Esophagus squamous epithelium (tissue), 5 donors: ENCODE measurements at places on chromosomes 4 and X.

DNA sequence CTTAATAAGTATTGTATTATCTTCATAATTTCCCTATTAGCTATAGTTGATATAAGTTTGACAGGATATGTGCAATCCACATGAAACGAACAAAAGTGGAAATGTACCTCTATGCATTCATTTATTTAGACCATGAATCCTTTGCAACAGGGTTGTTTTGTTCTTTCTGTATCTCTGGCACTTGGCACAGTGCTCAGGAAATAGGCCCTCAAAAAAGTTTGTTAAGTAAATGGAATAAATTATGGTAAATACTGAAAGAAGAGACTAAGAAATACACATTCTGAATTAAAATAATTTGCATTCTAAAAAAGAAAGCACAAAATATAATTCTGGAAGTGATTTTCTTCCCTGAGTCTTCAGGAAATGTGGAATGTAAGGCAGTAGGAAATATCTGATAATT, 39.3 kb downstream of the TAPT1 start:
- DNase-seq = no peak

- no peak for DNase-seq
These were observed 493.5 kb downstream of the IL15 start for GRCh38 chr4:142129931-142130330.

DNA sequence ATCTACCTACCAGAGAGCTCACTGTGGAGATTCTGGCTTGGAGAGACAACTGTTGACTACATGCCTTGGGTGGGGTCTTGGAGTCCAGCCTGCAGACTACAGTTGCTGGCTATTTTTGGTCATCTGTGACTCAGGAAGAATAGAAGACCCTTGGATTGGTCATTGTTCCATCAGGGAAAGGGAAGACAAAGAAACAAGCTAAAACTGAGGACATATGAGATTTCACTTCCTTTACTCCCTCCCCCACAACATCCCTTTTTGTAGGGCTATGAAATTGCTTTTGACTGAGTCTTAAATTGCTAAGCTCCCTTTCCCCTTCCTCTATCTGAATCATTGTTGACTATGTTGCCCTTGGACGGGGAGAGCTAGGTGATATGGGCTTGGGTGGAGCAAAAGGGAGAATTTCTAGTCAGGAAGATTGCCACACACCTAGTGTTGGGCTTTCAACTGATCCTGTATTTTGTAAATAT, 11.7 kb downstream of the MSN start:
- no peak for DNase-seq

DNA sequence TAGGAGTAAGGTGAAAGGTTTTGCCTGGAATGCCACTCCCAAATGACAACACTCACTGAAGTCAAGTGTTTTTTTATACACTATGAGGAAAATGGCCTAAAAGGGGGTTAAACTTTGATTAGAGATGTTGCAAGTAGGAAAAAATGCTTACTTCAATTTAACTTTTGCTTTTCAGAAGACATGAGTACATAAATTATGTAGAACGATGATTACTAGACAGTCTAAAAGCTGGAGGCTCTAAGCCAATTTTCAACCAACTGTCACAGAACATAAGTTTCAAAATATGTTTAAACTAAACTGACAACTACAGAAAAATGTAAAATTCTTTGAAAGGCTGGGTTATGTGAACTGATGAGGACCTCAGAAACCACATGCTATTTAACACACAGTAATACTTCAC, 83.4 kb downstream of the SHISA3 start:
- DNase-seq = no peak

DNA sequence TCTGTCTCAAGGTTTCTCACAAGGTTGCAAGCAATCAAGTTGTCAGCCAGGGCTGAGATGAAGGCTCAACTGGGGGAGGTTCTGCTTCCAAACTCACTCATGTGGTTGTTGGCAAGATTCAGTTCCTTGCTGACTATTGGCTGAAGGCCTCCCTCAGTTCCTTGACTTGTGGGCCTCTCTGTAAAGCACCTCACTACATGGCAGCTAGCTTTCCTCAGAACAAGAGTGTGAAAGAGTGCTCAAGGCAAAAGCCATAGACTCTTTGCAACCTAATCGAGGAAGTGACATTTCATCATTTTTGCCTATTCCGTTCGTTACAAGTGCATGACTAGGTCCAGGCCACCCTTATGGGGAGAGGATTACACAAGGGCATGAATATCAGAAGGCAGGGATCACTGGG, 52.0 kb downstream of the CXorf58 start:
- DNase-seq = no peak
